ENCODE measurements at places on chromosomes 5 and 9.

- DNase-seq: no peak
These were observed 28.1 kb downstream of the IL7R start for GRCh38 chr5:35884773-35885172.

GRCh38 chr9:3237121-3237520 lies 288.7 kb downstream of the RFX3 start:
- DNase-seq: no peak

DNA sequence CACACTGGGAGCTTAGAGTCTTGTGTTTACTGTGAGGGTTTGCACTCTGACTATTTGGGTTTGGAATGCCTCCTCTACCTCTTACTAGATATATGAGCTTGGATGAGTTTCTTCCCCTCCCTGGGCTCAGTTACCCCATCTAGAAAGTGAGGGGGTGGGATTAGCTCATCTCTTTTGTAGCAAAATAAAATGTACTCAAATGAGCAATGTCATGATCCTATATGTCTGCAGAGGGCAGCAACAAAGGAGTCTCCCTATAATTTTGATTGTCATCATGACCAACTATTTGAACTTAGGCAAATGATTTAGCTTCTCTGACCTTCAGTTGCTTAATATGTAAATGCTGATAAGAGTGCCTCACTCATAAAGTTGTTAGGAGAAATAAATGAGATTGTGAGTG lies 109.0 kb downstream of the DPYSL3 start:
- no peak for DNase-seq

DNA sequence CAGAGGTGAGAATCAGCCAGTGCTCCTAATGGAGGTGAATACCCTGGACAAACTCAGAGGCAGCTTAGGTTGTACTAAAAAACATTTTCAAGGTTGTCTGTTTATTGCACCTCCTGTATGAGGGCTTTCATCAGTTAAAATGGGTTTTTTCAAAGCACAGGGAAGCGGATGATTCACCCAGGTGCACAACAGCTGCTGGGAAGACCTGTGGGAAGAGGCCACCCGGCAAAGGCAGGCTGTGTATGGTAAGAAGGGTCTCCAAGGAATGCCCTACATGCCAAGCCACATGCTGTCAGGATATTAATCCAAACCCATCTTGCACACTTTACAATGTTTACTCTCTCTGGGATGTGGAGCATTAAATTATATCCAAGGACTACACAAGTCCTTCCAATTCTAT lies 14.7 kb downstream of the SIL1 start:
- DNase-seq: no peak

DNA sequence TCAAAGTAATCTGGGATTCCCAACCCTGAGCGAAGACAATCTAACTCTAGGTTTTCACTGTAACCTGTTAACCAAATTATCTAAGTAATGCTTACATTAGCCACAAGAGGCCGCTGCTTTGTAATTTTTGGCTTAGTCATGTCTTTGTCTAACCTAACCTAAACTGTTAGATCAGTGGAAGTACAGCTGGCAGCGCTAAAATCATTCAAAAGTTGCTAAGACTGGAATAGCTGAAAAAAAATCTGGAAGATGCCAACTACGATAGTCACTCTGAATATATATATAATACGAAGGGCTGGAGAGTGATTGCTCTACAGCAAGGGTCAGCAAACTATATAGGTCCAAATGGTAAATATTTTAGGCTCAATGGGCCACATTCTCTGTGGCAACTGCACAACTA lies 60.2 kb downstream of the FBXO38 start:
- DNase-seq: peak; percentile 35

DNA sequence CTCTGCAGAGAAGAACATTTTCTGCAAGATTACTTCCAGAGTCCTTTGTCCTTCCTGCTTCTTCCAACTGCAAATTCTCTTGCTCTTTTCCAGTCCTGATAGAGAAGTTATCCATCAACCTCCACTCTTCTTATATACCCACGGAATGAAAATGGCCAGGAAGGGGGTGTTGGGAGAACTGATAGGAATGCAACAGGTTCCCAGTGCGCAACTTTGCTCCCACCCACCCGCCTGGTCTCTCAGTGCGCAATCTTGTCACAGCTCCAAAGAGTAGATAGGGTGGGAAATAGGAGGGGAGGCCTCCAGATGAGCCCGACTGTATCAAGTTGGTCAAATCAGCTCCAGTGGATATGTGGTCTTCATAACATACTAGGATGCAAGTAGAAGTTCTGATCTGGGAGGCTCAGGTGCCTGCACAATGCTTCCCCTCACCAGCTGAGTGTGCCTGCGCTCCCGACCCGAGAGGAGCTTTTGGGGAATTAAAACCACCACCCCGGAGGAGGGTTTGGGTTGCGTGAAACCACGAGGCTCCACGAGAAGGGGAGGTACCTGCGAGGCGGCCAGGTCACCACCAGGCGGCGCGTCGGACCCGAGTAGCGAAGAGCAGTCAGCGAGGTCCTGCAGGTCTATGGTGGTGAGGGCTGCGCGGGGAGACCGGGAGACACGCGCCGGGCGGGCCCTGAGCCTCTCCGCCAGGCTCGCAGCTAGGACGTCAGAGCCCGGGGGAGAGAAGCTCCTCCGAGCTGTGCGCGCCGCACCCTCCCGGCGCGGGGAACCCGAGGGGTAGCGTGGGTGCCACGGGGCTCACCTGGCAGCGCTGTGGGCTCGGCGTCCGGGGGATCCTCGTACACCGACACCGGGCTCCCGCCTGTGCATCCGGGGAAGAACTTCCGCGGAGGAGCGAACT lies 835 bp downstream of the MCIDAS start:
- DNase-seq: peak; percentile 43

DNA sequence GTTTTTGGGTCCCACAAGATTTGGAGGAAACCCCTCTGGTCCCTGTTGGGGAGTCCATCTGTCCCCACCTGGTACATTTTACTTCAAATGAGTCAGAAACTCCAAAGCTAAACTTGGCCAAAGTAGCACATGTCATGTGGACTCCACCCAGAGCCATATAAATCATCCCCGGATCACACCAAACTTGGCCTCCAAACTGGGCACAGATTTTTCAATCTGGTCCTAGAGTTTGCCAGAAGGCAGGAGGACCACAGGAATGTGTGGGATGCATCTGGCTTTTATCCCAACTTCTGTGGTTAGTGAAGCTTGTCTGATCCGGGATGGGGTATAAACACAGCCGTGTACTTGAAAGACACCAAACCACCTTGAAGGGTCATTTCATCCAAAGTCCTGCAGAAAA lies 66.3 kb downstream of the MAT2B start:
- DNase-seq: peak; percentile 64

GRCh38 chr9:136082496-136083361 lies 12.4 kb downstream of the NACC2 start:
- no peak for DNase-seq

DNA sequence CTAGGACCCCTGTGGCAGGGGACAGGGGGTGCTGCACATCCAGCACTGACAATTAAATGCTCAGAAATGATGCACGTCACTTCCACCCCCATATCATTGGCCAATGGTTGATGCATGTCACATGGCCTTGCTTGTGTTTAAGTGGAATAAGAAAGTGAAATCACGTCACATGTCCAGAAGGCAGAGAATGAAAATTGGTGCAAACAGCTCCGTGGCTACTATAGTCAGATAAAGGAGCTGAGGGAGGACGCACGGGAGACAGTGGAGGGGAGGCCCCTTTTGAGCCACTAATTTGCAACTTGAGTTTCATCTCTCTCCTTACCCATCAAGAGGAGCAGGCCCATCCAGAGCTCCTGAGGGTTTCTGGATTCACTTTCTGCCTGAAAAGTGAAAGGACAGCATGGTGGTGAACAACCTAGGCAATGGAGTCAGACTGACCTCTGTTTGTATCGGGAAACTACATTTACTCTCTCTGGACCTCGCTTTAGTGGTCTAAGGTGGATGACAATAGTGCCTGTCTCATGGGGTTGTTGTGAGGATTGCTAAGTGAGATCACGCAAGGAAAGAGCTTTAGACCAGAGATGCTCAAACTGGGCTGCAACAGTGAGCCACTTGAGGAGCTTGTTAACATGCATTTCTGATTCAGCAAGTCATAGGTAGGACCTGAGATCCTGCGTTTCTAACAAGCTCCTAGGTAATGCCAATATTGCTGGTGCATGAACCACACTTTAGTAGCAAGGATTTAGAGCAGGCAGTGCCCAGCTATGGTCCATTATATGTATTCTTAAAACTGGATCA lies 133.9 kb upstream of the ADRA1B start:
- DNase-seq: no peak

- no peak for DNase-seq
These were observed 68.5 kb upstream of the FBXW11 start for GRCh38 chr5:172074896-172075295.

GRCh38 chr9:123867034-123867433 lies 62.9 kb downstream of the DENND1A start:
- DNase-seq: no peak

DNA sequence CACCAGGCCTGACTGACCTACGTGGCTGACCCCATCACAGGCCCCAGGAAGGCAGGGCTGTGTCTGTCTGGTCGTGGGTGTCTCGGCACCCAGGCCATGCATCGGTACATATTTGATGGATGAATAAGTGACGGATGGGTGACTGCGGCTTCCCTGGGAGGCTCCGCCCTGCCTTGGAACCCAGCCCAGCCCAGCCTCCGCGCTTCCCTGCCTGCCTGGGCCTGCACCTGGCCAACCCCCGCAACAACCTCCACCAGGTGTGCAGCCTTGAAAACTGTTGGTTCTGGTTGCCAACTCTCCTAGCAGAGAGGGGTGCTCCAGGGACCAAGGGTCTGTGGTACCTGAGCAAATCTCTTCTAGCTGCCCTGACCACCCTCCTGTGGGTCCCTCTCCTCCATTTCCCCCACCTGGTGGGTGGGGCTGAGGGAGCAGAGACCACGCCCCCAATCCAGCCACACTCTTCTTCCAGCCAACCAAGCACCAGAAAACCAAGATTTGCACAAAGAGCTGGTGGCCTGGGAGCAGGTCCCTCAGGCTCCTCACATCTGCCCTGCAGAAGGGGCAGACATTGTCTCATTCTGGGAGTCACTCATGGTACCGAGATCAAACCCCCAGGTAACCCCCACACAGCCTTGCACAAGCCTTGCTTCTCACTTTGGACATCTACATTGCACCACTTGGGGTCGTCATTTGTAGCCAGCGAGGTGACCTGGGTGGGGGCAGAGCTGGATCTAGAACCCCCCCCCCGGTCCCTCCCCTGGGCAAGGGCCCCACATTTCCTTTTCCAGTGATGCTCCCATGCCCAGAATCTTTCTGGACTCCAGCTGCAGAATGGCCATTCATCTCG lies 100.6 kb upstream of the IER5L start:
- no peak for DNase-seq

DNA sequence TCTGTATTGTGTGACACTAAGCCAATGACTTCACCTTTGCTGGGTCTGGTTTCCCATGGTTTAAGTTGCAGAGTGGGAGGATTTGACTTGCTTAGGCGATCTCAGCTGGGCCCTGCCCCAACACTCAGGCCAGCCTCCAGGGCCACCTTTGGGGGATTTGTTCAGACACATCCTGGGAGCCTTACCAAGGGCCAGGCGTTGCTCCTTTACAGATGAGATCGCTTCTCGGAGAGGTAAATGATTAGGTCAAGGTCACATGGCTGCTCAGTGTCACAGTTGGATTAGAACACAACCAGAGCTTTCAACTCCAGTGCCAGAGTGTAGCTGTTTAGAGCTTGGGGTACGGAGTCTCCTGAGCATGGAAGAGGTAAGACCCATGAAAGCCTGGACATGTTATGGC lies 57.5 kb downstream of the COL27A1 start:
- DNase-seq: no peak

- no peak for DNase-seq
These were observed 55.5 kb downstream of the DRD1 start for GRCh38 chr5:175388531-175388930.

DNA sequence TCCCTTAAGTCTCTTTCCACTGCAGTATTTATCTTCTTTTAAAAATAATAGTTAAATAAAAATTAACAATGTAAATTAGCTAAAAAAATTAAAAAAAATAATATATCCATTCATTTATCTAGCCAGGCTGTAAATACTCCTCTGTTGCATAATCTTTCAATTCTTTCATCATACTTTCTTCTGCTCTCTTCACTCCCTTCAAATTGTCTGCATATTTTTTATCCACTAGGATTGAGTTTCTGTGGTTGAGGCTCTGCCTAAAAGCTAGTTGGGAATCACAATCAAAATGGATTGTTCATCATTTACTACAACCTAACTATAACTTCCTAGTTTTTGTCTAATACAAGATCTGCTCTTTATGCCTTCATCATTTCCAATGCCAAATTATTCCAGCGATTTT lies 182.2 kb downstream of the PDE4D start:
- no peak for DNase-seq

GRCh38 chr5:112492291-112492690 lies 73.2 kb upstream of the EPB41L4A start:
- peak; percentile 28 for DNase-seq

DNA sequence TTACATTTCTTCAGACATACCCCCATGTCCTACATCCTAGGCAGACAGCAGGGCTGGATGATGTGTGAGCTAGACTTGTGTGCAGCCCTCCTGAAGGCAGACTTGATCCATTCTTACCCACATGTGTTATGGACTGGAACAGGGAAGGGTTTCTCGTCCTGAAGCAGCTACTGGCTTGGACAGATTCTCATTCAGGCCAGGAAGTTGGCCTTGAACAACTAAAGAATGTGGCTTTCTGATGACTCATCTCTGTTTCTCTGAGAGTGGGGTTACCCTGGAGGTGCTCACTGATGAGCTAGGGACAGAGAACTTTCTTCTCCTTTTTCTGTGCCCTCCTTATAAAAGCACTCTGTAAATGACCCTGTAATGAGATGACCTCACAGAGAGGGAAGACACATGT lies 246.5 kb downstream of the PCSK5 start:
- DNase-seq: no peak

GRCh38 chr5:174733836-174734235 lies 9.5 kb downstream of the MSX2 start:
- DNase-seq: no peak

DNA sequence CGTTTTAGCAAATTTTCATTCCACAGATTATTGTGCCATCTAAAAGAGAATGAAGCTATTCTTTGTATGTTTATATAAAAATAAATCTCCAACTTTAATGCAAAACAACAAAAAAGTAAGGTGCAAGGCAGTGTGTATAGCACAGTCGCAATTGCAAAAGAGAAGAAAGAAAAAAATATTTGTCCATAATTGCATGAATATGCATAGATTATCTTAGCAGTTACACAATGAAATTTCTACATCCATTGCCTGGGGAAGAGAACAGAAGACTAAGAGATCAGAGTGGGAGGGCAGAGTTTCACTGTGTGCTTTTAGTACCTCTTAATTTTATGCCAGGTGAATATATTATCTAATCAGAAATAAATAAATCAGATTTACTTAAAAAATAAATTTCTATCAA lies 86.4 kb upstream of the LHFPL2 start:
- DNase-seq: no peak

DNA sequence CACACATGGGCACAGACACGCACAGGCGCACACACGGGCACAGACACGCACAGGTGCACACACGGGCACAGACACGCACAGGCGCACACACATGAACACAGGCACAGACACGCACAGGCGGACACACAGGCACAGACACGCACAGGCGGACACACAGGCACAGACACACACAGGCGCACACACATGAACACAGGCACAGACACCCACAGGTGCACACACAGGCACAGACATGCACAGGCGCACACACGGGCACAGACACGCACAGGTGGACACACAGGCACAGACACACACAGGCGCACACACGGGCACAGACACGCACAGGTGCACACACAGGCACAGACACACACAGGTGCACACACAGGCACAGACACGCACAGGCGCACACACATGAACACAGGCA lies 312.8 kb upstream of the IRX1 start:
- DNase-seq: no peak
